HCT116 (cell line): ENCODE measurements at places on chromosomes 2 and 18.

GRCh38 chr2:56531668-56532420 lies 348.1 kb downstream of the CCDC85A start:
- DNase-seq: no peak

DNA sequence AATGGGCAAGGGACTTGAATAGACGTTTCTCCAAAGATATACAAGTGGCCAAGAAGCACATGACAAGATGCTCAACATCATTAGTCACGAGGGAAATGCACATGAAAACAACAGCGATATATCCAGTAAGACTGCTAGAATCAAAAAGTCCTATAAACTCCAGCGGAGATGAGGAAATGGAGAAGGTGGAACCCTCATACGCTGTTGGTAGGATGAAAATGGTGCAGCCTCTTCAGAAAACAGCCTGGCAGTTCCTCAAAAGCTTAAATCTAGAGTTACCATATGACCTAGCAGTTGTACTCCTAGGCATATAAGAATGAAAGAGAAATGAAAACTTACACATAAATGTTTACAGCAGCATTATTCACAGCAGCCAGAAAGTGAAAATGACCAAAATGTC lies 48.1 kb downstream of the HPCAL1 start:
- DNase-seq: no peak

GRCh38 chr2:219533930-219534661 lies 9.5 kb downstream of the CHPF start:
- no peak for DNase-seq

DNA sequence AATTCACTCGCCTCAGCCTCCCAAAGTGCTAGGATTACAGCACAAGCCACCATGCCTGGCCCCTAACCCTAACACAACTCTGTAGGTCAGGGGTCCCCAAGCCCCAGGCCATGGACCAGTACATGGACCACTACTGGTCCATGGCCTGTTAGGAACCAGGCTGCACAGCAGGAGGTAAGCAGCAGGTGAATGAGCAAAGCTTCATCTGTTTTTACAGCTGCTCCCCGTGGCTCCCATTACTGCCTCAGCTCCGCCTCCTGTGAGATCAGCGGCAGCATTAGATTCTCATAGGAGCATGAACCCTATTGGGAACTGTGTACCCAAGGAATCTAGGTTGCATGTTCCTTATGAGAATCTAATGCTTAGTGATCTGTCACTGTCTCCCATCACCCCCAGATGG lies 201.7 kb downstream of the NRP2 start:
- DNase-seq: no peak

DNA sequence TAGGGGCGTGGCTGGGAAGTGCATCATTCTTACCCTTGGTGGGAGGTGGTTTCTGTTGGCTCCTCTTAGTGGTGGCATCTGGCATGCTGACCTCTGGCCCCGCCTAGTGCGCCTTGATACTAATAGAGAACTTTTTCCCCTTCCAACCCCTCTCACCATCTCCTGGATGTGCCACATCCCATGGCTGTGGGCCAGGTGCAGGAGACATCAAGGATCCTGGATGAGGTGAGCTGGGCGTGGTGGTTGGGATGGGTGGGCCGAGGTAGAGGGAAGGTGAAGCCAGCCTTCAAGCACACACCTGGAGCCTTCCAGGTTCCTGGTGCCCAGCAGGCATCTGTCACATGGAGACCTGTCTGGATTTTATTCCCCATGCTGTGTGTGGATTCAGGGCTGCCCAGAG lies 149.2 kb downstream of the DYSF start:
- no peak for DNase-seq
